ENCODE measurements at places on chromosomes 6 and 20.
A peak's percentile ranks its signal among the peaks of the same experiment; 100 is the strongest.

DNA sequence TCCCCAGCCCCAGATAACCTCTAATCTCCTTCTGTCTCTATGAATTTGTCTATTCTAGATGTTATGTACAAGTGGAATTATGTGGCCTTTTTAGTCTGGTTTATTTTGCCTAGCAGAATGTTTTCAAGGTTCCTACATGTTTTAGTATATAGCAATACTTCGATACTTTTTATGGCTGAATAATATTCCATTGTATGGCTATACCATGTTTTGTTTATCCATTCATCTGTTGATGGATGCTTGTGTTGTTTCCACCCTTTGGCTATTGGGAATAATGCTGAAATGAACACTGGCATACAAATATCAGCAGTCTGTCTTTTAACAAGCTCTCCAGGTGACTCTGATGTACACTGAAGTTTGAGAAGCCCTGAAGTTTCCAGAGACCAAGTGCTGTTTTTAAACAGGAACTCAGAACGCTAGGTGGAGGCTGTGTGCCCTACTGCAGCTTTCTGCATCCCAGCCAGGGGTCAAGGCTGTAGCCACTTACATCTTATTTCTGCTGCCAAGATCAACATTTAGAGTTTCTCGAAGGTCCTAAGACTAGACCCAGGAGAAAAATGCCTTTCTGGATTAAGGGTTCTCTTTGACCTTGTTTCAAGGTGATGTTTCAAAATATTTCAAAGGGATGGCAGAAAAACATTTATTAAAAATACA lies 123.0 kb downstream of the SOBP start:
- DNase-seq, result no peak

DNA sequence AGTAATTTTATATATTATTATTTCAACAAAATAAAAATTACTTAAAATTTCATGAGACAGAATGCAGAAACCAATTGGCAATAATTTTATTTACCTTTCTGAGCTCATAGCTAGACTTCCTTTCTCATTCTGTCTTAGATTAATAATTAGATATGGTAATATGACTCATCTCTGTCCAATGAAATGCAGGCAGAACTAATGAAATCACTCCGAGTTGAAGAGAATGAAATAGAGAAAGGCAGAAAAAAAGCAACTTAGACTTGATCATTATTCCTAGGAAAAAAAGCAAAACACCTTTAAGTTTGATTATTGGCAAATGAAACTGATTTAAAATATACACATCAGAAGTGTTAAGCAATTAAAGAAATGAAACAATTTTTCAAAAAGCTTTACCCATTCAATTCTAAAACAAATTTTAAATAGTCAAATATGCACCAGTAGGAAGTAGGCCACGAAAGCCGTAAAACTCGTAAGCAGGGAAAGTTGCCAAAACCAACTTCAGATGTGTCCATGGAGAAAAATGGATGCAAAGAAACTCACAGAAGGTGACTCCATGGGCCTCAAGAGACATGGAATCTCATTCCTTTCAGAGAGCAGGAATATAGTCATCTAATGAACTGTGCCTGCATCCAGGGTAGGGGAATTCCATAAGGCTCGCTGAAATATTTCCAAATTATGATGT lies 293.8 kb upstream of the RGS17 start:
- DNase-seq, result no peak

DNA sequence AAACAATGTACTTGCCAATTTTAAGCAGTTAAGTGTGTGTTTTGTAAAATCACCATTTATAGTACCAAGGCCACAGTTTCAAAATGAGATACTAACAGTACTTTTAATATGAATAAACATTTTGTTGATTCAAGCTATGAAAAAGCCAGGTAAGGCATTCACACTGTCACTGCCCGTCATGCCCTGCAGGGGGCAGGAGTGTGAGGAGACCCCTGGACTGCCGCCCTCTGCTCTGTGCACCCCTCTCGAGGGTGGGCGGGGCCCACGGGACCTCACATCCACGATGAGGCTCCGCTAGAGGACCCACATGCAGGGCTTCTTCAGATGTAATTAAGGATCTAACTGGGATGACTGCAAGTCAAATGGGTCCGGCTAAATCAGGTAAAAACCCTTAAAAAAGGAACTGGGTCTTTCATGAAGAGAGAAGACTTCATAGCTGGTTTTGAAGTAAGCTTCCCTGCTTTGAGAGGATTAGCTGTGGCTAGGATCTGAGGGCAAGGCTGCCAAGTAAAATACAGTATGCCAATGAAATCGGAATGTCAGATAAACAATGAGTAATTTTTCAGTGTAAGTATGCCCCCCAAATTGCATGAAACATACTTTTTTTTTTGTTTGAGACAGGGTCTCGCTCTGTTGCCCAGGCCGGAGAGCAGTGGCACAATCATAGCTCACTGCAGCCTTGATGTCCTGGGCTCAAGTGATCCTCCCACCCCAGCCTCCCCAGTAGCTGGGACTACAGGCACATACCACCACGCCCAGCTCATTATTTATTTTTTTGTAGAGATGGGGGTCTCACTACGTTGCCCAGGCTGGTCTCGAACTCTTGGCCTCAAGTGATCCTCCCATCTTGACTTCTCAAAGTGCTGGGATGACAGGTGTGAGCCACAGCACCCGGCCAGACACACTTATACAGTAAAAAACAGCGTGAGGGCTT lies 18.7 kb downstream of the DIDO1 start:
- DNase-seq, result no peak

DNA sequence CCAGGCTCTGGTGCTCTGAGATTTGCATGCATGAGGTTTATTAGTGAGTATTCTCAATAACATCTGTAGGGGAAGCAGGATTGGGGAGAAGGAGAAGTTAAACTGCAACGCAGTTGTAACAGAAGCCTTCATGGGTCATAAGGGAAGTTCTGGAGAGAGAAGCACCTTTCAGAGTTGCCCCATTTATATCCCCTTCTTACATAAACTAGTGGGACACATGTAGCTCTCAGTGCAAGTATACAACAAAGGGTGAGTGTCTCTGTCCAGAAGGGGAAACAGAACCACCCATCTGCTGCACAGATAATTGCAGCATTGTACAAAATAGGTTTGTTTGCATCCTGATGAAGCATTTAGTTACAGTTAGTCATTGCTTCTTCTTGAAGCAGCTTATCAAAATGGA lies 4.3 kb upstream of the ADGB start:
- no peak for DNase-seq

- DNase-seq, result no peak
These were observed 26.7 kb downstream of the OVOL2 start for GRCh38 chr20:18031050-18031449.

DNA sequence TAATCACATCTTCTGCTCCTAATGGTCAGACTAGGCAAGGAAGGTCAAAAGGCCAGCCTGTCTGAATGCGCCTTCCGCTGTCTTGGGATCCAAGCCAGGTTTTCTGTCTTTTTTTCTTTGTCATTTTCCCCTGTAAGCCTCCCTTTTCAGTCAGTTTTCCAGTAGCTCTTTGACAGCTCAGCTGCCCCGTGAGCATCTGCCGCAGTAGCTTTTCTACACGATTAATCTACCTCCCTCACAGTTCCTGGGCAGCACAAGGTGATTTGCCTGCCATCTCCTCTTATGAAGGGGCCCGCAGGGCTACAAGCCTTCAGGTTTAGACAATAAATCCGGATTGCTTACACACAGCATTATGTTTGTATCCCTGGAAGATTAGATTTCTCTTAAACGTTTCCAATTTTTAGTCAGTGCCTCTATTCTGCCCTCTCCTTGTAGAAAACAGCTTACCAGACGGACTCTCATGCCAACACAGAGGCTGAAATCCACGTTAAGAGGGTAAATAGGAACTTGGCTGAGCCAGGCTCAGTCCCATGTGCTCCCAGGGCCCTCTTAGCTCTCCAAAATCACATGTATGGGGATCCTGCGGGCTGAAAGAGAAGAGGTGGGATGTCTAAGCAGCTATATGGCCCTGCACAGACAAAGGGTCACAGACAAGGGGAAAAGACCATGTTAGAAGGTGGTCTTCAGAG lies 77.2 kb downstream of the LY86 start:
- DNase-seq, result no peak

DNA sequence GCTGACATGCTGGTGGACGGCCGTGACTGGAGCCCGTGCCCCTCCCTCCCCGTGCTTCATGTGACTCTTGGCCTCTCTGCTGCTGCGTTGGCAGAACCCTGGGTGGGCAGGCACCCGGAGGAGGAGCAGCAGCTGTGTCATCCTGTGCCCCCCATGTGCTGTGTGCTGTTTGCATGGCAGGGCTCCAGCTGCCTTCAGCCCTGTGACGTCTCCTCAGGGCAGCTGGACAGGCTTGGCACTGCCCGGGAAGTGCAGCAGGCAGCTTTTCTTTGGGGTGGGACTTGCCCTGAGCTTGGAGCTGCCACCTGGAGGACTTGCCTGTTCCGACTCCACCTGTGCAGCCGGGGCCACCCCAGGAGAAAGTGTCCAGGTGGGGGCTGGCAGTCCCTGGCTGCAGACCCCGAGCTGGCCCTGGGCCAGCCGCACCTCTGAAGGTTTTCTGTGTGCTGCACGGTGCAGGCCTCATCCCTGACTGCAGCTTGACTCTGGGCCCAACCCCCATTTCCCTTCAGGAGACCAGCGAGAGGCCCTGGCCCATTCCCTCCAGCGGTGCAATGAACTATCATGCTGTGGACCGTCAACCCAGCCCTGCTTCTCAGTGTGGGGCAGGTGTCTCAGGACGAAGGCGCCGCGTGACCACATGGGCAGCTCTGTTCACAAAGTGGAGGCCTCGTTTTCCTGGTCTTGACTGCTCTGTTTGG lies 8.1 kb downstream of the NPBWR2 start:
- no peak for DNase-seq

DNA sequence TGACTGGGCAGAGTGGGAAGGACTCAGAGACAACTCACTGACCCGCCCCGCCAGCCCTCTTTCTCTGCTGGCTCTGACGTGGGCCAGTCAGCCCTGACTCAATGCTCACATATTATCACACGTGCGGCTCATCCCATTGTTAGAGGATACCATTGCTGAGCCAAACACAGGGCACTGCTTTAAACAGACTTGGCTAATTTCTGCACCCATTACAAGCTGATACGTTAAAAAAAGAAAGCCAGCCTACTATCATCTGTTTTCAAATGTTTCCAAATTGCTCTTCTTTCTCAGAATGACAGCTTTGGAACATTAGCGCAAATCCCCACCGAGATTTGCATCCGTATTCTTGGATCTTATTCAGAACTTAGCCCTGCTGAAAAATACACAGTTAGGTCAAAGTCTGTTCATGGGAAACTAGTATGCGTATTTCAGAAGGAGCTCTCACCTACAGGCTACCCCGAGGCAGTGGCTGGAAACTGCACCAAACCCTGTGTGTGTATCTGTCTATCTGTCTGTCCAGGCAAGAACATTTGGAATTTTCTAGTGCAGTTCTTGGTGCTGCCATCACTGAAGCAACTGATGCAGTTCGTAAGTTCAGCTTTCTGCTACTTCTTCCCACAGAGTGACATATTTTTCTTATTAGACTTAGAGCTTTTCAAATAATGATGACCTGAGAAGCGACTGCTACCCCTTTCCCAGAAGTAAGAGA lies 32.8 kb downstream of the RAMACL start:
- no peak for DNase-seq

GRCh38 chr6:168524571-168525001 lies 83.6 kb downstream of the SMOC2 start:
- peak; percentile 60 for DNase-seq

DNA sequence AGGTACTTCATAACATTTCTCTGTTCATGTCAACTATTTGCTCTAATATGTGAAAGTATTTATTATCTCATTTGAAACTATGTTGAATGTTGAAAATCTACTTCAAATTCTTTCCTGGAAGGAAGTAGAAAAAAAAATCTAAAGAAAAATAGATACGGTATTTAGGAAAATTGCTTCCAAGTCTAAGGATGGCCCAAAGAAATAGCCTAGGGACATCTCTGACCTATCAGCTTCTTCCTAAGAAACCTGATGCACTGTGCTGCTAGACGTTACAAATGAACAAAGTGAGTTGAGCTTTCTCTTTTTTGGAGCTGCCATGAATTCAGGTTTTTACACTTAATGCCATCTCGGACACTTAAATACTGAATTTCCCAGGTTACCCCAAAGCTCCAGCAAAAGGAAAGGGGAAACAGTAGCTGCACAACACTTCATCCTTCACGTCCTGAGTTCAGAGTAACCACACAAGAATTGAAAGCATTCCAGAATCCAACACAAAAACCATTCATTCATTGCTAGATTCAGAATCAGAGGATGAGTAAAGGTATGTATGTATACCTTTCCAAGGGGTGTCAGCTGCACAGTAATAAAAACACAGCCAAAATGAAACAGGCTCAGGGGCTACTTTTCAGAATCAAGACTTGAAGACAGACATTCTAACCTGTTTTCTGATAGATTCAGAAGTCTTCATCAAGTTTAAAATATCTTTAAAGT lies 7.9 kb downstream of the RMND1 start:
- DNase-seq, result no peak

GRCh38 chr6:98838975-98839374 lies 4.6 kb downstream of the POU3F2 start:
- no peak for DNase-seq

- DNase-seq, result peak; percentile 74
These were observed 221.7 kb upstream of the HTR1E start for GRCh38 chr6:86715676-86716075.
